ENCODE measurements at places on chromosomes 7 and 10.

DNA sequence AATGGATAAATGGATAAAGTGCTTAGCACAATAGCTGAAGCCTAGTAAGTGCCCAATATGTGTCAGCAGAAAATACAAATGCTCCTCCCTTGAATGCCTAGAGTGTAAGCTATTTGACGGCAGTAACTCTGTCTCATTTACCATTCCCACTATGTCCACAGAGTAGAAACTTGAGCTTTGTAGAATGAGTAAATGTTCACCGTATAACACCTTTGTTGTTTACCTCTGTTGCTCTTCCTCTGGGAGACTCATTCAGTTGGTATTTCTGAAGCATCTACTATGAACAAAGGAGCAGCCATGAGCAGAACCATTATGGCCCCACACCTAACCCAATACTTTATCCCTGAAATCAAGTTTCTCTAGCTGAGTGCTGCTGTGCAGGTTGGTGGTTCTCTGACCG is 8.4 kb upstream of the SLC16A12 start:
- DNase-seq = no peak

DNA sequence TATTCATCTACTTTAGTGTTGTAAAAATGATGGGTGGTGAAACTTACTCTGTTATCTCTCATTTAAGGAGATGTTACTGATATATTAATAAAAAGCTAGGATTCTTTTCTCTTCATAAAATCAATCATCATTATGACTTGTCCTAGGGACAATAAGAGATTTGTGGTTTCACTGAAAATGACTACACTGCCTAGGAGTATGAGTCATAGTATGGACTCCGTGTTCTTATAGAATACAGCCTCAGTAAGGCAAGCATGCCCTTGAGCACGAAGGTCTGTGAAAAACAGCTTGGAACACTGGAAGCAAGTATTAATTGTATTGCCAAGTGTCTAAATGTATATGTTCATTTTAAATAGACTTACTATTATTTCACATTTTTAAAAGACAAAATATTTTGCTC is 749.2 kb upstream of the PCDH15 start:
- no peak for DNase-seq

DNA sequence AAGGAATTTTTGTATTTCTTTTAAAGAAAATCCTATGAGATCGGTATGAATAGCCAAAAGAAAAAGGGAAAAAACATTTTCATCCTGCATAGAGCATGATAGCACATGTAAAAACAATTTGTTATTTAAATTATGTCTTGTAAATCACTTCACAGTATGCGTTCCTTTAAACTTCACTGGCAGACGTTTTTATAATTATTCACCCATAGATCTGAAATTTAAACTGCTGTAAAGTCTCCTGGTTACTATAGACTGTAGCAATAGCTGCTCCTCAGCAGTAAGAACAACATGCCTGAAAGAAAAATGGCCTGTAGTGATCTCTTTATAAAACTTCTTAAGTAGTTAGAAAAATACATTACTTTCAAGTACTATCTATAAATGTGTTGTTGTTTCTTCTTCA is 26.5 kb downstream of the CAPZA2 start:
- no peak for DNase-seq

DNA sequence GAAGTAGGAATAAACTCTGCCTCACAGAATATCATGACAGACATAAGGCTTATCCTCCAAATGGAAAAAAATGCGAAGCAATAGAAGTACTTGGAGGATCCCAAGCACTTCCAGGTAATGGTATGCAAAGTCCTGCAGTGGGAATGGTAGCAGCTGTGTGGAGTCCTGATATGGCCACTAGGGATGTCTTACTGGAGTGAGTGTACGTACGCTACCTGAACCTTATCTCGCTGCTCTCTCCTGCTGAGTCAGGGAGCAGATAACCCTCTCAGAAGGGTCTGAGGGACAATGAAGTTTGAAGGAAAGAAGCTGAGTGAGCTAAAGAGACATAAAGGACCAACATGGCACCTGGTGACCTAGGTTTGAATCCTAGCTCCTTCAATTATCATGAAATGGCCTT is 42.2 kb downstream of the CH25H start:
- DNase-seq = no peak

- DNase-seq = no peak
Observed at GRCh38 chr7:132825222-132825621, 249.0 kb upstream of the PLXNA4 start.

DNA sequence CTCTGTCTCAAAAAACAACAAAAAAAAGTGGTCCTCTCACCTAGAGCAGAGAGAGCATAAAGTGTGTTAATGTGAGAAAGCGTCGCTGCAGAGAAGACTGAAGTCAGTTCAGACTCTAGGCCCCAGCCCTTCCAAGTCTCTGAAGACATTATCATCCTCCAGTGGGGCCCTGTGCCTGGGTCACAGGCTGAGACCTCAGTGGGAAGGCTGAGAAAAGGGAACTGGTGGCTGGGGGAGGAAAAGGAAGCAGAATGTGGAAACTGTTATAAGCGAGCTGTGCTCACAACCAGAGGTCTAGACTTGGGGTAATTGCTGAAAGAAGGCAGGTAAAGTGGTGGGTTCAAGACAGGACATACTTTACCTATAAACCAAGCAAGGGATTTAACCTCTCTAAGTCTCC is 4.9 kb upstream of the RRP12 start:
- DNase-seq = no peak

- DNase-seq = no peak
Observed at GRCh38 chr7:123961771-123962170, 36.7 kb downstream of the SPAM1 start.

DNA sequence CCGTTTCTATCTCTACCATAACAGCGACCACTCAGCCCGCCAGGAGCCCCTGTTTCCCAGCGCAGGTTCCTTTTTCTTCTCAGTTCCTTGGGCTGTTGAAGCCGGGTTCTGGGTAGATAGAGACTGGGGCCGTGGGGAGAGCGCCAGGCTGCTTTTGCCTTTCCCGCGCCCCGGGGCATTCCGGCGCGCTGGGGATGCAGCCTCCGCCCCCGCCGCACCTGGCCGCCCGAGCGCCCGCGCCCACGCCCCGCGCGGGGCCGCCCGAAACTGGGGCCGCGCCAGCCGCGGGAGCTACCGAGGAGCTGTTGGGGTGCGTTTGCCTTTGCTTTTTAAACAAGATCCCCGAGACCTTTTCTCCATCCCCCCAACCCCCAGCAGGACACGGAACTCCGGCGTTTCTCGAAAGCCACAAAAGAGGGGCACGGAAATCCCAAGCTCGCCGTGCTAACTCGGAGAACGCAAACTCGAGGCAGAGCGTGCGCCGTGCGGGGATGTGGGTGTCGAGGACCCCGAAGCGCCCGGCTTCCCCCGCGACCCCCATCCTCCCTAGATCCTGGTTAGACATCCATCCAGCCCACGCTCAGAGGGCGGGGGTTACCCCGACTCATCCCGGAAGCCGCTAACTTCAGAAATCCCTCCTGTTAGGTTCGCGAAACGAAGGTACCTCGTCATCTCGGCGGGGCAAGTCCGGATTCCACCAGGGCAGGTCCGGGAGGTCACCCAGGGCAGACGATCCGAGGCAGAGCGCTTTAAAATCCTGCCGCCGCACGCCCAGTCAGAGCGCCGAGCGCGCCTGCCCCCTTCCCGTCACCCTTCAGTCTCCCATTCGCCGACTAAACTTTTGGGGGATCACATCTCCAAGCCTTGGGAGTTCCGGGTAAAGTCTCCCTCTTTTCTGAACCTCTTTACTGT is 1.0 kb downstream of the GRM8 start:
- peak; percentile 41 for DNase-seq

GRCh38 chr10:86958901-86959736 is 720 bp downstream of the SNCG start:
- DNase-seq = no peak

GRCh38 chr10:58753425-58753824 is 240.8 kb downstream of the BICC1 start:
- no peak for DNase-seq

GRCh38 chr7:158028290-158028941 is 559.2 kb downstream of the PTPRN2 start:
- DNase-seq = no peak

DNA sequence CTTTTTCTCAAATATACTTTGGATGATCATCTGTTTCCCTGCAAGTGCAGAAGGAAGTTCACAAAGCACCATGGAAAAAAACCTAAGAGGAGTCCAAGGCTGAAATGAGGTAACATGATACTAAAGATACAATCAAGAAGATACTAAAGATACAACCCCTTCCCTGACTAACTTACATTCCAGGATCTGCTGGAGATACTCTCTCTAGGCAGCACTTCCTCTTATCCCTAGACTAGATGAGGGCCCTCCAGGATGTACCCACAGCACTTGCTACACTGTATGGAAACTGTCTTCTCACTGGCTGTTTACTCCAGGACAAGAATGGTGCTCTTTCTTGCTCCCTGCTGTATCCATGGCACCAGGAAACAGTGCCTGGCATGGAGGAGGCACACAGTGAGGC is 116.4 kb upstream of the NFE2L3 start:
- no peak for DNase-seq

Measured in D341Med (cell line).